Colonic mucosa (tissue), 4 donors: ENCODE measurements at places on chromosomes 12 and 14. TPM values are rescaled to one million over a fixed set of nuclear protein-coding genes. Genes with fewer than 3 reads are reported as not detected.

DNA sequence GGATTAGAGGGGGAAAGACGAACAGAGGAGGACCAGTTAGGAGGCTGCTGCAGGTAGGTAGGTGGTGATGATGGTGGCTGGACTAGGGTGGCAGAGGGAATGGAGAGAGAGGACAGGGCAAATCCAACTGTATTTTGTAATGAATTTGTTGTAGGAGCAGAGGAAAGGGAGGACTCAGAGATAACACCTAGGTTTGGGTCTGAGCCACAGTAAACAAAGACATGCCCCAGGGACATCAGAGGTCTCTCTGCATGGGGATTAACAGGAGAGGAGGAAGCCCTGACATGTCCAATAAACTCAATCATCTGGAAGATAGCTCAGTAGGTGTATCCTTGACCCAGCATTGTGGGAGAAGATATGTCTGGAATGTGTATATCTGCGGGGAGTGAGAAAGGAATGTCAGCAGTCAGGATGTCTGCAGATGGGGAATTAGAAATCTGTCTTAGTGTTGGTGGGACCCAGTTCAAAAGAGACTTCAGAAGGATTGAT is 4.7 kb upstream of the SLC48A1 start:
- DNase-seq, result no peak

The CATSPERB gene
- total RNA-seq, result 2.2 TPM

- DNase-seq, result no peak
Observed at GRCh38 chr12:65638324-65638723, 186.0 kb upstream of the HMGA2 start.

The SYNDIG1L gene
- 0.24 TPM for total RNA-seq

DNA sequence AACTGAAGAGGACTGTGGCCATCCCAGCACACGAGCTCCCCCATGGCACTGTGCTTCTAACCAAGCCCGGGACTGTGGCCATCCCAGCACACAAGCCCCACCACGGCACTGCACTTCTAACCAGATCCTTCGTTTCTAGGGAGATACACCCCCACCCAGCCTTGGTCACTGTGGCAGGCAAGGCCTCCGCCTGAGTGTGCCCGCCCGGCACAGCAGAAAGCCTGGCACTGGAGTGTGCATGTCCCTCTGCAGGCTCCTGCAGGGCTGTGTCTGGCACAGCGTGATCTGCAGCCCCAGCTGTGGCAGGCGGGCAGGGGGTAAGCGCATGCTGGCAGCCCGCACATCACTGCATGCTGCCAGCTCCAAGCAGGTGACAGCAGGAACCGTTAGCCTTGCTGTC is 49.8 kb downstream of the CCDC85C start:
- no peak for DNase-seq

The ADAM21 gene
- total RNA-seq, result not detected

The SLC5A8 gene
- 0.35 TPM for total RNA-seq

The B4GALNT1 gene
- 0.32 TPM for total RNA-seq

The ESRRB gene
- 0.10 TPM for total RNA-seq

DNA sequence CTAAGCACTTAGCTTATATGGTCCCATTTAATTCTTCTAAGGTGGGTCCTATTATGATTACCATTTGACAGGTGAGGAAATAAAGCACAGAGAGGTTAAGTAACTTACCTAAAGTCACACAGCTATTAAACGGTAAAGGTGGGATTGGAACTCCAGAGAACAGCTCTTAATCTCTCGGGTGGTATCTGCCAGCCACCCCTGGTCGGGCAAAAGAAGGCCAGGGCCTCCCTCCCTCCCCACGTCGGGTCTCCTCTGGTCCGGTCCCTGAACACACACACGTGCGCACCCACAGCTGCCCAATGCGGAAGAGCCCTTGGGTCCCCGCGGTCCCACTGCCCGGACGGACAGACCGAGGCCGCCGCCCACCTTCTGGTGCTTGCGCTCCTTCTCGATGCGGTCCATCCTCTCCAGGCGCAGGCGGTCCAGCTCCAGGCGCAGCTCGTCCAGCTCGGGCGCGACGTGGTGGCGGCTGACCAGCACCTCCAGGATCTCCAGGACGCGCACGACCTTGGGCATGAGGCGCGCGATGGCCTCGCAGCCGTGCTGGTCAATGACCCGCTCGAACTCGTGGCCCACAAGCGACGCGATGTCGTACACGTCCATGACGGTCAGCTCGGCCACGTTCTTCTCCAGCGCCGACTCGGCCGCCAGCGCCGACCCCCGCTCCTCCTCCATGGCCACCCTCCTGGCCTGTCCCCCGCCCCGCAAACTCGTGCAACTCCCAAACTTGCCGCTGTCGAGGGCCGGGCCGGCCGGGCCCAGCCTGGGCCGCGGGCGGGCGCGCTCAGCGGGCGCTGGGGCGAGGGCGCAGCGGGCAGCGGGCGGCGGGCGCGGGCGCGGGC is 490 bp downstream of the RILPL1 start:
- peak; percentile 30 for DNase-seq

DNA sequence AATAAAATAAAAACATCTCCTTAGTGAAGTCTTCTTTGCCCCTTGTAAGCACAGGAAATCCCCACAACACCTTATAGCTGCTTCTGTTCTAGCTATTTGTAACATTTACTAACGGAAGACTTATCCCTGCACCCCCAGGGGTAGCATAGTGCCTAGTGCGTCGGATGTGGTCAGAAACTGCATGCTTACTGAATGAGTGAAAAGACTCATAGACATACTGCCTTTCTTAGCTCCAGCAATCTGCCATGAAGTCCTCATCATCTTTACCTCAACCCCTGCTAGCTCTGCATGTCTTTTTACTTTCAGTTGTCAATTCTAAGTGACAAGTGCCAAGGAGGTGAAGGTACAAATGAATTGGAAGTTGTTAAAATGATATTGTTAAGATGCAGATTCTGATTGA is 12.9 kb downstream of the RIOX1 start:
- DNase-seq, result no peak

The RHNO1 gene
- total RNA-seq, result 25.5 TPM

- DNase-seq, result no peak
Observed at GRCh38 chr14:95395098-95395737, 75.5 kb upstream of the CLMN start.

GRCh38 chr12:38350342-38351174 is 34.0 kb downstream of the ALG10B start:
- no peak for DNase-seq

DNA sequence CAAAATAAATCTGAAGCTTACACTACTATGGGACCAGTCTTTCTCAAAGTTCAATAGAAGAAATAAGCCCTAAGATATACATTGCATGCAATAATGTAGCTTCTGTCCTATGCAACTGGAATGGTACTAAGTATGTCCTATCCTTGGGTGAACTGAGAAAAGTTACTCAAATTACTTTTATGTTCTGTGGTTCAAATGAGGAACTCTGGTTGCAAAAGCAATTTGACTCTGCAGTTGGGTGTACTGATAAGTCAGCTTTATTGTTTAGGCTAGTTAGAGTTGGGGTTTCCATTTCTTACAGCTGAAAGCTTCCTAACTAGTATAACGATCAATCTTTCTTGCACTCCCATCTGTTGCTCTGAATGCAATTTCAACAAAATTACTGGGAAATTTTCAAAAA is 29.2 kb downstream of the GPR135 start:
- DNase-seq, result no peak

DNA sequence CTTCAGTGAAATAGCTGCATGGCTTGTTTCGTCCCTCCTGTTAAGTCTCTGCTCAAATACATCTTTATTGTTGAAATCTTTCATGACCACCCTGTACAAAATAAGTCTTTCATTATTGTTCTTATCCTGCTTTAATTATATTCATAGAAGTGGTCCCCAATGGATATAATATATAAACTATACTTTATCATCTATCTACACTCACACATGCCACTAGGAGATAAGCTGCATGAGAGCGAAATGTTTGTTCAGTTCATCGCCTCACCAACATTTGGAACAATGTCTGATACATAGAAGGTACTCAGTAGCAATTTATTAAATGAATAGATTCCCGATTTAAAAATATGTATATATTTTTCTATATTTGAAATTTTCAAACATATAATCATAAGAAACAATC is 254.0 kb upstream of the ATXN7L3B start:
- DNase-seq, result no peak
